Osteoblast (primary cell): ENCODE measurements at places on chromosomes 7 and 10. TPM values are rescaled to one million over a fixed set of nuclear protein-coding genes. Genes with fewer than 3 reads are reported as not detected.

SFTPD gene
- 0.36 TPM in 1 of 2 replicates, not detected in the other for total RNA-seq

ABCB1 gene
- total RNA-seq: not detected in 2 replicates

MMRN2 gene
- total RNA-seq: 1.1 and 3.5 TPM in 2 replicates

HSPA12A gene
- total RNA-seq: 10.0 and 10.9 TPM in 2 replicates

CXCL12 gene
- 288 and 358 TPM in 2 replicates for total RNA-seq
